Esophagus squamous epithelium (tissue), 5 donors: ENCODE measurements at places on chromosomes 13 and 19.

GRCh38 chr19:21603431-21604231 is 98.2 kb downstream of the ZNF429 start:
- DNase-seq = no peak

DNA sequence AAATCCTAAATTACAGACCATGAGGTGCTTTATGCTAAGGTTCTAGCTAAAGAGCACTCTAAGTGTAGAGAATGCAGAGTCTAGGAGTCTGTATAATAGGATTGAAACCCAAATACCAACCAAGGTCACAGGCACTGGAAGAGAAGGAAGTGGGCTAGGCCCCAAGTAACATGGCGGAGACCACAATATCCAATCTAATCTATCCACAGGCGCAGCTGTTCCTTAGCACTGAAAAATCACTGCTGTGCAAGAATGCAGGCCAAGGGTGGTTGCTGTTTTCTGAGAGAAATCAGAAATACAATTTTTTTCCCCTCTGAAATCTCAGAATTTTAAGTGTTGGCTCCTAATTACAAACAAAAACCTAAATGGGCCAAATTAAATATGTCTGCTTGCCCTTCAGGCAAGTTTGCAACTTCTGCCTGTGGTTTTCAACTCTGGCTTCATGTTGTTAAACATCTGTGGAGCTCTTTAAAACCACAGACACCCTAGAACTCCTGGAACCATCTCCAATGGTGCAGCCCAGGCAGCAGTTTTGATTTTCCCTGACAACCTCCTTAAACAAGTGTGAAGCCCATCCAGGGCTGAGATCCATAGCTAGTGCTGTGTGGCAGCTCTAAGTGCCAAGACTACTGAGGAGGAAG is 6.1 kb downstream of the RANBP3 start:
- no peak for DNase-seq

- DNase-seq = no peak
Observed at GRCh38 chr13:80336370-80336769, 4.6 kb downstream of the SPRY2 start.

DNA sequence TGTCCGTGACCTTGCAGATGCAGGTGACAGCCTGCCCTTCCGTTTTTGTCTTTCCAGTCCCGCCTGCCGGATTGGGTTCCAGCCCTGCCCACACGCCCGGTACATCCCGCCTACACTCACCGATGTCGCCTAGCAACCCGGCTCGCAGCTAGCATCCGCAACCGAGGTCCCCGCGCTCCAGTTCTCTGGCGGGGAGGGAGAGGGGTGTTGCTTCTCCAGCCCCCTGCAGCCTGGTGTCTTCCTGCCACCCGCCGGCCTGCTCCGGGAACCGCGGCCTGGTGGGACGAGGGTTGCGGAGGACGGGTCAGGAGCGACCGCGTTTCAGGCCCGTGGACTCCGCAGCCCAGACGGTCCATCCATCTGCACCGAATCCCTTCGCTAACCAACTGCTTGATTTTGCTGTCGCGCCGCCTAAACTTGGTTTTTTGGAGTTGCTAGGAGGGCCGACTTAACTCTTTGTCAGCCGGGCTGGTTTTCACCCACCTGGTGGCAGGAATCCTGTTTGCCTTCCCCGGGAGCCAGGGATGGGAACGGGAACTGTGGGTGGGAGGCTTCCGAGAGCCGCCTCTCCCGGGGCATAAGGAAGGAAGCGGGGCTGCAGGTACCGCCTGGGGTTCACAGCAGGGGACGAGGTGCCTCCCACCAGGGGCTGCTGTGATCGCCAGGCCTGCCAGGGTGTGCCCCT is 15.4 kb upstream of the MATK start:
- no peak for DNase-seq

DNA sequence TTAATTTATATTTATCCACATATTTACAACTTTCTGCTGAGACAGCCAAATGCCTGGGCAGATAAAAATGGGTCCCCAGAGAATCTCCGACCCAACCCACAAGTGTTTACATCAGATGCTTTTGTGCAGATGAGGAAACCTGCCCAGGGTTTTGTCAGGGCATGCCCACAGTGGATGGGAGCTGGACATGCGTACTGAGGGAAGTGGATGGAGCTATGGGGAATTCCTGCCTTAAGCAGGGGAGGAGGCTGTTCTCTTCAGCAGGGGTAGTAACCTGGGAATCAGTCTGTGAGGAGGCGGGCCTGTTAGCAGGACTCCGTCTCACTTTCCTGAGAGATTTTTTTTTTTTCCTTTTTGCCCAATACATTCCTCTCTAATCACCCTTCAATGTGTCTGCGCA is 122.9 kb downstream of the RFC3 start:
- DNase-seq = no peak

DNA sequence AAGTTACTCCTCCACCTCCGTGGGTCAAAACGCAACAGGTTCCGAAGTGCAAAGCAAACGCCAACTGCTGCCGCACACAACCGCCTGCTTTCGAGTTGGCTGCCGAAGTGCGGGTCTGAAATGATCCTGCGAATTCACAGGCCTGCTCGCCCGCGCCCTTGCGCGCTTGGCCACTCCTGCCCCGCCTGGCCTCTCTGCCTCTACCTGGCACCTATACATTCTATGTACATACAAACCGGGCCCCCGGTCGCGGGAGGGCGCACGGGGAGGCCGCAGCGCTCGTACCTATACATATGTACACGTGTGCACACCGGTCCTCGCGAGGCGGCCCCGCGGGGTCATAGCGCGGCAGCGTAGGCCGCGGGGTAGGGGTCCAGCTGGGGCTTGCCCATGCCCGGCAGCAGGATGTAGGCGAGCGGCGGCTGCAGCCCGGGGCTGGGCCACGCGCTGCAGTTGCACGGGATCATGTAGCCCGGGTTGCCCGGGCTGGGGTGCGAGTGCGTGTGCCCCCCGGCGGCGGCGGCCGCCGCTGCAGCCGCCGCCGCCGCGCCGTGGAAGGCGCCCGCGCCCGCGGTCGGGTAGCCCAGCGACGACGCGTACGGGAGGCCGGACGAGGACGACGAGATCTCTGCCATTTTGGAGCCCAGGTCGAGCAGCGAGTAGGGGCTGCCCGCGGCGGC is 1.3 kb downstream of the SOX21 start:
- DNase-seq = no peak

GRCh38 chr13:26225896-26226617 is 3.9 kb upstream of the RNF6 start:
- no peak for DNase-seq

GRCh38 chr13:48165063-48165462 is 67.9 kb upstream of the ITM2B start:
- no peak for DNase-seq

- no peak for DNase-seq
Observed at GRCh38 chr19:13459351-13459750, 46.9 kb downstream of the CACNA1A start.

- no peak for DNase-seq
Observed at GRCh38 chr19:31303262-31303815, 45.9 kb downstream of the TSHZ3 start.

DNA sequence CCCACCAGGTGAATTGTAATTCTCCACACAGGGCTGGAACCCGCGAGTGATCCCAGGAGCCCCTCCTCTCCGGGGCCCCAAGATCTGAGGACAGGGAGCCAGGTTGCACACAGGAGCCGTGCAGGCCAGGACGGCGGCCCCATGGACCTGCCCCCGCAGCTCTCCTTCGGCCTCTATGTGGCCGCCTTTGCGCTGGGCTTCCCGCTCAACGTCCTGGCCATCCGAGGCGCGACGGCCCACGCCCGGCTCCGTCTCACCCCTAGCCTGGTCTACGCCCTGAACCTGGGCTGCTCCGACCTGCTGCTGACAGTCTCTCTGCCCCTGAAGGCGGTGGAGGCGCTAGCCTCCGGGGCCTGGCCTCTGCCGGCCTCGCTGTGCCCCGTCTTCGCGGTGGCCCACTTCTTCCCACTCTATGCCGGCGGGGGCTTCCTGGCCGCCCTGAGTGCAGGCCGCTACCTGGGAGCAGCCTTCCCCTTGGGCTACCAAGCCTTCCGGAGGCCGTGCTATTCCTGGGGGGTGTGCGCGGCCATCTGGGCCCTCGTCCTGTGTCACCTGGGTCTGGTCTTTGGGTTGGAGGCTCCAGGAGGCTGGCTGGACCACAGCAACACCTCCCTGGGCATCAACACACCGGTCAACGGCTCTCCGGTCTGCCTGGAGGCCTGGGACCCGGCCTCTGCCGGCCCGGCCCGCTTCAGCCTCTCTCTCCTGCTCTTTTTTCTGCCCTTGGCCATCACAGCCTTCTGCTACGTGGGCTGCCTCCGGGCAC is 3.9 kb downstream of the FFAR1 start:
- DNase-seq = no peak

- no peak for DNase-seq
Observed at GRCh38 chr13:110331362-110331761, 24.3 kb downstream of the COL4A2 start.

GRCh38 chr13:59584101-59584500 is 579.6 kb downstream of the DIAPH3 start:
- DNase-seq = no peak

- no peak for DNase-seq
Observed at GRCh38 chr13:82878536-82878935, 1003.7 kb downstream of the SLITRK1 start.

DNA sequence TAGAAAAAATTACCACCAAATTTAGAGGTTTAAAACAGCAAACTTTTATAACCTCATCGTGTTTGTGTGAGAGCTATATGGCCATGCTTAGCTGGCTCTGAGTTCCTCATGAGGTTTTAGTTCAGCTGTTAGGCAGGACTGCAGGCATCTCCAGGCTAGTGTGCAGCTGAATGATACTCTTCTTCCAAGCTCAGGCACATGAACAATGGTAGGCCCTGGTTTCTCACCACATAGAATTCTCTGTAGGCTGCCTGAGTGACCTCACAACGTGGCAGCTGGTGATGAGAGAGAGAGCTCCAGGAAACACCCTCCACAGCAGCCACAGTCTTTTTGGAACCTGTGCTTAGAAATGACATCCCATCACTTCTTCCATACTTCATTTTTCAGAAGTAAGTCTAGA is 540.6 kb upstream of the MIR17HG start:
- no peak for DNase-seq

DNA sequence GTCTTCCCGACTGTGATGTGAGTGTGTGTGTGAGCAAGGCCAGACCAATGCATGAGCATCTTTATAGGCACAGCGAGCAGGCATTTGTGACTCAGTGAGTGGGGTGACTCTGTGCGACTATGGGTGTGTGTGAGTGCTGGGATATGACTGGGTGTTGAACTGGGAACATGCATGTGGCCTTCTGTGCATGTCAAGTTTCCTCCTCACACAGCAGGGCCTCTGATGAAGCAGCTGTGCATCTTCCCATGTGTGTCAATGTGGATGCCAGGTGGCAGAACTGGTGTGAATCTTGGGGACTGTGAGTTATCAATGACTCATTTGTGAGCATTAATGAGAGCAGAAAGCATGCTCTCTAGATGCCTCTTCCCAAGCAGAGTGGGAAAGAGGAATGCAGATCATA is 12.1 kb upstream of the LGALS14 start:
- no peak for DNase-seq

GRCh38 chr19:50702871-50703829 is 16.5 kb downstream of the SHANK1 start:
- DNase-seq = no peak

DNA sequence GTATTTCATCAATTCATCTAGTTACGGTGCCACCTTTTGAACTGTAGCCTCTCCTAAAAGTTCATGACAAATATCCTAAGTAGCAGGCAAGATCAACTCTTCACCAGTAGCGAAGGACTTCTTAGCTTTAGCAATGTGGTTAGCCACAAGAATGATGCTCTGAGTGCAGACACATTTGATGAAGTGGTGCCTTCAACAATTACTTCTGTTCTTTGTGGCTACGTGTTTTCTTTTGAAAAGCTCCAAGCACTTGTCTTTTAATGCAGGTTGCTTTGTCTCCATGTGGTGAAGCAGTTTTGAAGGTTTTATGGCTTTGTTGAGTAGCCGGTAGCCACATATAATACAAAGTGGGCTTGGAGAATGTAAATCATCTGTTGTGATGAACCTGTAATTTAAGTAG is 194.7 kb downstream of the B3GLCT start:
- no peak for DNase-seq

GRCh38 chr19:46892252-46893179 is 31.7 kb downstream of the ARHGAP35 start:
- no peak for DNase-seq

GRCh38 chr19:15529774-15530372 is 21.5 kb downstream of the CYP4F22 start:
- no peak for DNase-seq

DNA sequence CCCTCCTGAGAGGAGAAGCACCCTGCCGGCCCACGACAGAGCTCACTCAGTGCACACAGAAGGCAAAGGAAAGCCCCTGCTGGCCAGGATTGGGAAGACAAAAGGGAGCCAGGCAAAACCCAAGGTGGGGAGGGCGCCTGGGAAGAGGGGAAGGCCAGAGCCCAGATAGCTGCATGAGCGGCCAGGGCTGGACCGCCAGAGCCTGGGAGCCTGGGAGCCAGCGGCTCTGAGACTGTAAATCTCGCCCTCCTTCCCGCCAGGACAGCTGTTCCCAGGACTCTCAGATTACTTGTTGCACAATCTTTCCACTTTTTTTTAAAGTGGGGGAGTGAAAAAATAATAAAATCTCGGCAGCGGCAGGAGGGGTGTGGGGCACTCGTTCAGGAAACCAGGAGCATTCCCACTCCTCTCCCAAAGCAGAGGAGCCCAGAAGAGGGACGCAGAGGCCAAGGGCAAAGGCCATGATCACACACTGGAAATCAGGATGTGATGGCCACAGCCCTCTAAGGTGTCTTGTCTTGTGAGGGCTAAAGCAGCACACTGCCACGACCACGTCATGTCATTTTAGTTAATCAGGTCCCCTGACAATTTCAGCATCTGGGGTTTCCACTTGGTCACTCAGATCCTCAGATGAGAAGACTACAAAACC is 19.6 kb upstream of the EPHX3 start:
- no peak for DNase-seq

GRCh38 chr13:50319635-50320255 is 304.5 kb downstream of the KCNRG start:
- DNase-seq = no peak

DNA sequence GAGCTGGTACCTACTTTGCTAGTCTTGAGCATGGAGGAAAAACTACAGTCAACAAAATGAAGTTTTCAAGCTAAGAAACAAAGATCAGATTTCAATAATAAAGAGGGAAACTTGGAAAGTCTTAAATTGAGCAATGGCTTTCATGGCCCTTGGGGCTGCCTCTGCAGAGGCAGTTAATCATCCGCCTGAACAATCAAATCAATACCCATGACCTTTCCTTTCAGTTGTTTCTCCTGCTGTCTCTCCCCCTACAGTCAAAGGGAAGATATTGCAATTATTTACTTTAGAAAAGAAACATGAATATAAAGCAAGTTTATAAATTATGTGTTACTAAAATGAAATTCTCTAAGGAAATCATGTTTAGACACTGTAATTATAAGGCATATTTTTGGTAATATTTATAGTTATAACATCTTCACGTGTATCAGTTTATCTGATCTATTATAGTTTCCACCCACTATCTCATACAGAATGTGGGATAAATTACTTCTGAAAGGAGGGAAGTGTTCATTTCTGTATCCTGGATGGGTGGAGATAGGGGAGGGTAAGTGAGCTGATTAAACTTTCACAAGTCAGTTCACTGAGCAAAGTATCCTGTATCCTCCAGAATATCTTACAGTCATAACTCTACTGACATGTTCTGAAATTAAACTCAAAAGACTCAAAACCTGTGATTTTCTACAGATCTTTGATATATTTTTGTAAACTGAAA is 72.4 kb upstream of the TSC22D1 start:
- DNase-seq = no peak

GRCh38 chr13:108190897-108191296 is 24.4 kb downstream of the LIG4 start:
- no peak for DNase-seq

- no peak for DNase-seq
Observed at GRCh38 chr19:48249502-48250014, 6.2 kb downstream of the CARD8 start.
